ENCODE measurements at places on chromosomes 7 and 10.

- DNase-seq, result no peak
Measured at GRCh38 chr10:90920986-90921666, at the start of gene ANKRD1. ANKRD1 (minus strand) TSS chr10:90921087; CDS start chr10:90921027, 60 bp downstream.

DNA sequence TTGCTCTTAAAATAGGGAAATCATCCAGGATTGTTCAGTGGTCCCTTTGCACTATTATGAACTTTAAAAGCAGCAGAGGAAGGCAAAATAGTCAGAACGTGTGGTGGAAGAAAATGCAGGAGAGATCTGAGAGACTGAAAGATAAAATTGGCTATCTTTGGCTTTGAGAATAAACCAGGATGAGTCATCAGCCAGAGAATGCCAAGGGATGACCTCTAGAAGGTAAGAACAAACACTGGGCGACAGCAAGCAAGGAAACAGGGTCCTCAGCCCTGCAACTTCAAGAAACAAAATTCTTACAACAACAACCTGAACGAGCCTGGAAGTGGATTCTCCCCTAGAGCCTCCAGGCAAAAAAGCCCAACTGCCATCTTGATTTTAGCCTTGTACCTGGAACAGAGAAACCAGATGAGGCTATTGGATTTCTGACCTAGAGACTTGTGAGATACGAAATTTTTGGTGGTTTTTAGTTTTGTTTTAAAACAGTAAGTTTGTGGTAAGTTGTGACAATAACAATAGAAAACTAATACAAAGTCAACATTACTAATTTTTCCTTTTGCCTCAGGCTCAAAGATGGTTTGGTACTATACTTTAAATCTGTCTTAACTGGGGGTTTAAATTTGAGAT is 130.2 kb upstream of the CNTNAP2 start:
- no peak for DNase-seq

DNA sequence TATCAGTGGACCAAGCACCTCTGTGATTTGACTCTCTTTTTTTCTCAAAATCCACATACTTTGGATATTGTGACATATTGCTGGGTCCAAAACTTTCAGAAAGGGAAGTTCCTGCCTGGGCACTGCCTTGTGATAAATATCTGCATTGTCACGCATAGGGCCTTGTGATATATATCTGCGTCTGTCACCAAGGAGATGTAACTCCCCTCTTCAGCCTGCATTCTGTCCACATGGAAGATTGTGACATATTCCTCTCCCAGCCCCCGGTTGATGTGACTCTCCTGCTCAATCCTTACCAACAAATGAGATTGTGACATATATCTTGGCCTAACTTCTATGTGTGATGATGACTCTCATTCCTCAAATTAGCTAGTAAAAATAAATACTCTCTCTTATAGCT is 25.4 kb upstream of the ZNF107 start:
- no peak for DNase-seq

DNA sequence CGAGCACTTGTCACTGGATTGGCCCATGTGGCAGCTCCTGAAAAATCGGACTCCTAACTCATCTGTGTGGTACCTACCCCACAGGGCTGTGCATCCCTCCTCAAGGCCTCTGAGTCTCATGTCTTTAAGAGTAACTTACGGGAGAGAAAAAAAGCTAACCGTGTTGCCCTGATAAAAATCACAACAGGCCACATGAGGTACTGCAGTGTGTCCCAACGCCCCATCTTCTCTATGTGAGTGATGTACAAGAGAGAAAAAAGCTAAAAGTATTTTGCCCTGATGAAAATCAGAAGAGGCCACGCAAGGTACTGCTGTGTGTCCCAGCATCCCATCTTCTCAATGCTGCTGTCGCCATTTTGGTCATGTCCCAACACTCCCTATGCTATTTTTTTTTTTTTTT is 41.2 kb upstream of the ADRB1 start:
- DNase-seq, result no peak

All from stimulated activated CD4-positive, alpha-beta T cell treated with anti-CD3 and anti-CD28 coated beads, Interleukin-12 subunit alpha, Interleukin-12 subunit beta, amount 100 ng/mL, for 24 hours (primary cell).